ENCODE measurements at places on chromosomes 5 and 9.

DNA sequence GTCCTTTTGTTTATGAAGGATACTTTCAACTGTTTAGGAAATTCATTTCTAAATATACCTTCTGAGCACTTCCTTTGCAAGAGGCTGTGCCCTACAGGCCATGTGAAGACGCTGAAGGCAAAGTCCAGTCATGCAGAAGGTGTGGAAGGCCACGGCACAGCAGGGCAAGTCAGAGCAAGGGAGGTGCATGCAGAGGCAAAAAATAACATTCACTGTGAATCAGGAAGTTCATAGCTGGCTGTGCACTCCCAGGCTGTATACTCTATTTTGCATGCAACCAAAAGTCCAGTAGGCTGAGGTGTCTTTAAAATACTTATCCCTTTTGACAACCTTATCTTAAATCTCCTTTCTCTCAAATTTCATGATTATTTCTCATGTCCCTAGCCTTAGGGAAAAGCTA, 50.3 kb downstream of the GNAQ start:
- peak; percentile 25 for DNase-seq

- DNase-seq, result peak; percentile 82
Measured at GRCh38 chr5:134526483-134527155, 1.1 kb downstream of the JADE2 start.

- no peak for DNase-seq
Measured at GRCh38 chr9:135971892-135972291, 10.7 kb upstream of the UBAC1 start.

GRCh38 chr5:32110111-32110696, 63.9 kb downstream of the GOLPH3 start:
- no peak for DNase-seq

DNA sequence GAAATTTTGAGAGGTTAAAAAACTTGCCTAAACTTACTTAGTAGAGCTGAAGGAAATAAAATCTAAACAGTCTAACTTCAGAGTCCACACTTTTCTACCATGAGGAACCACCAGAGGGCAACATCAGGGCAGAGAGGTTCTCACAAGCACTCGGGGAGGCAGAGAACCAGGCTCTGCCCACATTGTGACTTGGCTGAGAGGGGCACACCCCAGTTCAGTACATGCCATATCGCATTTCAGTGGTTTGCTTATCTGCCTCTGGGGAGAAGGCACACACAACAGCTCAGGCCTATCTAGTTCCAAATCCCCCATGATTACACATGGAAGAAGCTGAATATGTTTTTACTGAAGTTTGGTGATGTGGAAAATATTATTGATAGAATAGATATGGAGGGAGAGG, 49.2 kb downstream of the EQTN start:
- no peak for DNase-seq

GRCh38 chr9:71895117-71895516, 15.9 kb downstream of the ABHD17B start:
- no peak for DNase-seq

GRCh38 chr9:128625391-128626146, 31.1 kb downstream of the DYNC2I2 start:
- DNase-seq, result no peak

DNA sequence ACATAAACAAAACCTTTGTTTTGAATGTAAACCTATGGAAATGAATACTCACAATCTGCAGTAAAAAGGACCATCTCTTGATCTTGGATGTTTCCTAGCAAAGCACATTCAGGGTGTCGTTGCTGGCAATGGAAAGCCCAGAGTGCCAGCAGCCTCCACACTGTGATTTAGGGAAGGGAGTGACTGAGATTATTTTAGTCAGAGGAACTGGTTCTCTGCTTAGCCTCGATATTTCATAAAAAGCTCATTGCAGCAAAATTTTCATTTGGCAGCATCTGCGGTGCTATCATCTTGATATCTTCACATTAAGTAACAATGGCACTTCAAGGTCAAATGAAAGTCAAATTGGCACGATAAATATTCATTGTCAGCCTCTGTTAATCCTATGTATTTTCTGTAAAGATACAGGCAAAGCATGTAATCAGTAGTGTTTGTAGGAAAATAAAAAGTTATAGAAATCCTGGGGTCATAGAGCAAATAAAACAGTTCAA, 116.0 kb downstream of the MACIR start:
- DNase-seq, result no peak

DNA sequence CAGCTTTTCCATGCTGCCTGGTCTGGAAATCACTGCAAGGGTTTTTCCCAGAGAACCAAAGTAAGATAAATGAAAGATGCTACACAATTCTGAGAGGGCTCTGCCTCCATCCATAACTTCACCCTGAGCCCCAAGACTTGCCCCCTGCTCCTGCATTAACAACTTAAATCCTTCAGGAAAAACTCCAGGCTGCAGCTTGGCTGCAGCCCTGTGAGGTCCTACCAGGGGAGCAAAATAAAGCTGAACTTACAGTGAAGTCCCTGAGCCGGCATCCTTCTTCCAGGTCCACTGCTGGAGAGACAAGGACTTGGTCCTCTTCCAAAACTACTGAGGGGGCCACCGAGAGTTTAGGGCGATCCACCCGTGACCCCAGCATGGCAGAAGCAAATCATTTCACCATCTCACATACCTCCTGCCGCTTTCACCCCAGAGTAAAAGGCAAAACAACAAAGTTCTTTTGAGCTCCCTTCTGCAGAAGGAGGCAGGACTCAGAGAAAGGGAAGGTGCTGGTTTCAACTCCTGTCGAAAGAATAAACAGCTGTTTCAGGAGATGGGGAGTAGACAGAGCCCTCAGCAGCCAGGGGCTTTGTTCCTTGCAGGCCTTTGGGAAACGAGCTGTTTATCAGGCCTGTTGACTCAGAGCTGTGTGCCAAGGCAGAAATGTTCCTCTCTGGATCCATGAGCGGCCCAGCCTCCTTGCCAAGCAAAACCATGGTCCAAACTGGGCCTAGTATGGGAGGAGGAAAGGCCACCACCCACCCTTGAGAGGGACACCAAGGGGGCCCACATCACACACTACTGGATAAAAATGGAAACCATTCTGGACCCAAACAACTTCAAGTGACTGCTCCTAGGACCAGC, 20.6 kb downstream of the GGTA1 start:
- DNase-seq, result no peak
